NCI-H1436 (cell line): ENCODE measurements at places on chromosomes 4 and X.
A peak's percentile ranks its signal among the peaks of the same experiment; 100 is the strongest.

DNA sequence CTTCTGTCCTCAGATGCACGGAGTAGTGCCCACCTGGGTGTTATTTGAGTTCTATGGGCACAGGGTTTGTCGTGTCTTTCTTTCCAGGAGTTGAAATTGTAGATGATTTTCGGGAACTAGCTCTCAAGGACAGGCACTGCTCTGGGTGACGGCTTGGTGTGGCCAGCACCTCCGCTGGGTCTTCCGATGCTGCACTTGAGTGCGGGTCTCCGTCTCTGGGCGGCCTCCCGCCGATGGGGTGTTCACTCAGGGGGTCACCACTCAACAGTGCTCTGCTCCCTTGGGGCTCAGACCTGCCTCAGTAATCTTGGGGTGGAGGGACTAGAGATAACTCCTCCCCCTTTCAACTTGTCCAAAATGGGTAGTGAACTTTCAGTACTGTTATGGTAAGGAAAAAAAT lies 2.5 kb downstream of the ZFP92 start:
- no peak for DNase-seq

DNA sequence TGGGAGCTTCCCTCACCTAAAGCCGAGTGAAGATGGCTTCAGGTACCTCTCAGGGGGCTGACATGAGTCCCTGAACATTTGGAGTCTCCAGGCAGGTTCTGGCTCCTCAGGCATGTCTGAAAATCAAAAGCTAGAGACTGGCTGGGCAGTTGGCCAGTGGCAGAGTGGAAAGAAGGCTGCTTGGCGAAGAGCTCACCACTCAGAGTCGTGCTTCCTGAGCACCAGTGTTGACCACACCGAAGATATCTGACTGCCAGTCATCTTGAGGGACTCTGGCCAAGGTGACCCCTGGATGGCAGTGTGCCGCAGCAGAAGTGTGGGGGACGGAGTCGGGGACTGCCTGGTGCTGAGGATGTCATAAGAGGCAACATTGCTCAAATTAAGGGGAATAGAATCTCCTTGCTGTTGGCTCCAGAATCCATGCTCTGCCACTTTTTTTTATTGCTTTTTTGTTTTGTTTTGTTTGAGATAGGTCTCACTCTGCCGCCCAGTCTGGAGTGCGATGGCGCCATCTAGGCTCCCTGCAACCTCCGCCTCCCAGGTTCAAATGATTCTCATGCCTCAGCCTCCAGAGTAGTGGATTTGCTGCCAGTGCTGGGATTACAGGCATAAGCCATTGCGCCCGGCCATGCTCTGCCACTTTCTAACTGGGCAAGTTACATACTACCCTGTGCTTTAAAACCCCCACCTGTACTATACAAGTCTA lies 172.5 kb upstream of the GATB start:
- no peak for DNase-seq

DNA sequence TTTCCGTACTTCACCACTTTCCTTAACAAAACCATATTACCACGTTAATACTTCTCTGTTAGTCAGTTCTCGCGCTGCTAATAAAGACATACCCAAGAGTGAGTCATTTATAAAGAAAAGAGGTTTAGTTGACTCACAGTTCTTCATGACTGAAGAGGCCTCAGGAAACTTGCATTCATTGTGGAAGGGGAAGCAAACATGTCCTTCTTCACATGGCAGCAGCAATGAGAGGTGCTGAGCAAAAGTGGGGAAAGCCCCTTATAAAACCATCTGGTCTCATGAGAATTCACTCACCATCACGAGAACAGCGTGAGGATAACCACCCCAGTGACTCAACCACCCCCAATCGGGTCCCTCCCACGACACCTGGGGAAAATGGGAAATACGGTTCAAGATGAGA lies 289.8 kb upstream of the CLNK start:
- DNase-seq = no peak

- no peak for DNase-seq
Measured at GRCh38 chr4:2337896-2338295, 76.0 kb upstream of the MXD4 start.

DNA sequence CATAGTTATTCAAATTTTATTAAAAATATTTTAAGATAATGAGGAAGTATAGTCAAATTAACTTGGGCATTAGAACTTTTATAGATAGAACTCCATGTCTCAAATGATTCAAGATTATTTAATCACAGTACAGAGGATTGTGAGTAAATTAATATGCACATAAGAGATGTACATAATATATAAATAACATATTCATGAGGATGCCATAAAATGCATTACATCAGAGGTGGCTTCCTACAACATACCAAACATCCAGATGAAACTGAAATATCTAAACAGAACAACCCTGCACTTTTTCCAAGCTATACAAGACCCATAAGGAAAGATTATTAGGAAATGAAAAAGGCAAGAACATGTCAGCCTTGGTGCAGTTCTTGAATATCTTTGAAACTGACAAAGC lies 91.3 kb upstream of the NAP1L5 start:
- DNase-seq = no peak

DNA sequence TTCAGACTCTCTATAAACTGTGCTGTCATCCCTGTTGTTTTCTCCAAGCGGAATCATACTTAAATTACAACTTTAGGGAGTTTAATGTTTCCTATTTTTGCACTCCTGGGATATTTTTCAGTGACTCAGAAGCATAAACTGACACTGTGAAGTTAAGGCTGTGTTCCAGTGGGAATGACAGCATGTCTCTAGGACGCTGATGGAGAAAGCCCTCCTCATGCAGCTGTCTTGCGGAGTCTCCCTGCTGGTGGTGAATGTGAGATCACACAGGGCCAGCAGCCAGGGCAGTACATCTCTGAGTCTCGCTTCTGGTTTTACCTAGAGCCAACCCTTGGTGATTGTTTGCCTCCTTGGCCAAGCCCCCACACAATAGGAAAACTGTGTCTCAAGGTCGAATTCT lies 53.3 kb downstream of the NFKB1 start:
- DNase-seq = no peak

DNA sequence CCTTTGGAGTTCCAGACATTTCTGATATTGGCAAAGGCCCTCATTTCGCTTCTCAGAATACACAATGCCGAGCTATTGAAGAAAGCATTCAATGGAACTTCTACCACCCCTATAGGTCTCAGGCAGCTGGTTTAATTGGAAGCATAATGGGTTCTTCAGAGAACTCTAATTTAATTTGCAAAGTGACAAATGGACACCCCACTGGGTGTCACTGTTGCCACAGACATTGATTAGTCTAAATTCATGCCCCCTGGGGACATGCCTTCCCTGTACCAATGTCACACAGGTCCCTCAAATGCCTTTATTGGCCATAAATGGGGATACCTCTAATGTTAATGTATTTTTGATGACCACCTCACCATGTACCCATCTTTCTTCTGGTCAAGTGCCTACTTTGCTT lies 22.9 kb upstream of the TMEM255A start:
- peak; percentile 41 for DNase-seq

DNA sequence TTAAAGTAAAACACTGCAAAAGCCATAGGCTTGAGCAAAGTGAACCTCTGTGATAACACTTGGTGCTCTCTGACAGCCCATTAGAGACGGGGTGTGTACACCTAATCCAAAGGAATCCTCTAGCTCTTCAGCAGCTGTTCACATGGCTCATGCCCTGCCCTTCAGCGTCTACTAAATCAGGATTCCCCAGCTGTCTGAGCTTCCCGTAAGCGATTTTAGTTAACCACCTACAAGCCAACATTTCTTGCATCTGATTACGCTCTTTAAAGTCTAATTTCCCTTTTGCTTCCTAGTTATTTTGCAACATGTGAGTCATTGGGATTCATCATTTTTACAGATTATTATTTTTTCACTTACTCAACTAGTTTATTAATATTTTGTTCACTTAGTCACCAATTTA lies 6.5 kb downstream of the DMD start:
- no peak for DNase-seq

- DNase-seq = no peak
Measured at GRCh38 chr4:165779950-165780670, 92.9 kb upstream of the TLL1 start.

- DNase-seq = peak; percentile 91
Measured at GRCh38 chr4:104591510-104591911, 96.8 kb upstream of the CXXC4 start.

- peak; percentile 25 for DNase-seq
Measured at GRCh38 chrX:101287402-101287801, 3.7 kb downstream of the TAF7L start.

DNA sequence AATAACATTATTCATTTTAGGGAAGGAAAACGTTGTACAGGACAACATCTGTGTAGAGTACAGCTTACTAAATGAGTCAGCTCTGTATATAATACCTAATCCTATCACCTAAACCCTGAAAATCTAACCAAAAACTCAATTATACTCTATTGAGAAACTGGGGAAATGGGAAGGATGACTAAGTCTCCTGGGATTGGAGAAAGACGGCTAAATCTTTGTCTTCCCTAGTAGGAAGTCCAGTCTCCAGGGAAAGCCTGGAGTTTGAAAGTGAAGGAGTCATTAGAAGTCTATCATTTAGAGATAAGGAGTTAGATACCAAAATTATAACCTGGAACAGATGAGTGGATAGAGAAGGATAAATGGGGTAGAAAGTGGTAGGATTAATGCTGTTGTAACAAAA lies 286.5 kb downstream of the STK32B start:
- DNase-seq = no peak

- no peak for DNase-seq
Measured at GRCh38 chrX:150450519-150451177, 87.5 kb downstream of the MAMLD1 start.

DNA sequence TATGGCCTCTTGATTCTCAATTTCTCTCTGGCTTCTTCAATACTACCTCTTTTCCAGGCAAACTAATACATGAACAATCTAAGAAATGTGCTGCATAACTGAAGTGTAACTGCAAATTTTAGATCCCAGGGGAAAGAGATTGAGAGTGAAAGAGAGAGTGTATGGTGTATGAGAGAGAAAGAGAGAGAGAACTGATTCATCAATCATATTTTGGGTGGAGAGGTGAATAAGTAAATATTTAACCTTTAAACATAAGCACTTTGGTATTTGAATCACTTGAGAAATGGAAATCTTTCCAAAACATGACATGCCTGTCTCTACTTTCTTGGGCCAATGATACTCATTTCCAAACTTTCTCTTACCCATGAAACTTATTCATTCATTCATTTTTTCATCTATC lies 147.2 kb upstream of the DIPK2B start:
- no peak for DNase-seq

DNA sequence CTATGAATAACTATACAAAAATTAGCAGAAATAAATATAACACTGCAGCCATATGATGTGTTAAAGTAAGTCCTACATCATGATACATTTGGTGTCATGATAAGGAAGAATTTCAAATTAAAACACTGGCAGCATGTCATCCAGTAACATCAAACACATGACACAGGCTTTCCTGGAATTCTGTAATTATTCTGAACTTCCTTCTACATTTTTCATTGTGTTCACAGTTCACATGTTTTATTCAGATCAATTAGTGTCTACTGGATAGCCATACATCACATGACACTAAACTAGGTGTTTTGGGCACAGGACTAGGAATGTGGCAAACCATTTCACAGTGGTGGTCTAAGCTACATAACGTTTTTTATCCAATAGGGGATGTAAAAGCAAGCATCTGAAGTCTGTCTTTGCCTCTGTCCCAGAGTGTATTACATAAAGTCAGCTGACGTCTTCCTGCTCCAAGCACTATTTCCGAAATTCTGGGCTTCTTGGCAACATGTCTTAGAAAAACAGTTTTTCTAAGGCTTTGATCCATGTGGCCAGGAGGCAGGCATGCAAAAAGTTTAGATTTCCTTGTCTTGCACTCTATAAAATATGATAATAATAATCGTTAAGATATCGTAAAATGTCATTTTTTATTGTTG lies 707.9 kb downstream of the CENPC start:
- DNase-seq = no peak

DNA sequence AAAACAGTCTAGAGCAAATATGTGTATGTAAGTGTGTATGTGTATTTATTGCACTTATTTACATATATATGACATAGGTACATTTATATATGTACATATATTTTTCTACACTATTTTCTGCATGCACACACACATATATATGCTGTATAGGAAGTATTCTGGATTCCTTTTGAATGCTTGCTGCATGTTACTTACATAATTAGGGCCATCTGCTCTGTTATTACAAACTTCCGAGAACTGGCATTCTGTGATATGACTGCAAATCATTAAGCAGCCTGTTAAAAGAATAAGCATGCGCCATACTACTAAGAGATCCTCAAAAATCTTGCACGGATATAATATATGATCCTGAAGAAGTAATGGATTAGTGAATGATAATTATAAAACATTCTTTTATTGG lies 1157.6 kb upstream of the TENM3 start:
- no peak for DNase-seq

- DNase-seq = no peak
Measured at GRCh38 chr4:140621161-140621560, 52.4 kb upstream of the UCP1 start.

DNA sequence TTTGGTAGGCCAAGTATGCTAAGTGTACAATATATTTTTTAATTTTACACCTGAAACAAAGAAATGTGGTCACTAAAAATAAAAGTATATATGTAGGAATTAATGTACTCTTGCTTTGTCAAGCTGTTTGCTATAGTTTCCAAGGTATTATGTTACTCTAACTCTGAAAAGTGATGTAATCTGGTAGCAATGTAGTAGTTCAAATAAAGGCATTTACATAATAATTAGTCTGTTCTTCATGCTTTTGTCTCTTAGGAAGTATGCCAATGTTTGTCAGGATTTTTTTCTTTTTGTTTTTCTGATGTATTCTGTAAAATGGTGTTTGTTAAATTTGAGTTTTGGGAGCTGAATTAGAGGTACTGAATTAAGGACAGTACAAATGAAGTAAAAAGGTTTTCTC lies 89.5 kb downstream of the PLS3 start:
- no peak for DNase-seq

DNA sequence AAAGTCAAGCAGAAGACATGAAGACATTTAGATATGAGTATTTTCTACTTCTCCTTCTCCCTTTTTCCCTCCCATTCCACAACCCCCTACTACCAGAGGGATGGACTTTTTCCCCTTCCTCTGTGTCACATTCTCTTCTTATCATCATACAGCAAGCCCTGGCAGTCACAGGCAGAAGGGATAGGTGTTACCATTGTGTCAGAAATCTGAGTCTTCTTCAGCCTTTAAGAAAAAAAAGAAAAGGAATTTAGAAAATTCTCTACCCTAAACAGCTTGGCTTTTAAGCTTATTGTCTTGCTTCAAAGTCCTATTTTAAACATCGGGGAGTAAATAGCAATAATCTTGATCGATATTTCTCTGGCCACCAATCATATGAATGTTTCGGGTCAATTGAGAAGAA lies 30.9 kb upstream of the ADH1C start:
- no peak for DNase-seq

- no peak for DNase-seq
Measured at GRCh38 chr4:183553601-183554345, 48.9 kb downstream of the ING2 start.

DNA sequence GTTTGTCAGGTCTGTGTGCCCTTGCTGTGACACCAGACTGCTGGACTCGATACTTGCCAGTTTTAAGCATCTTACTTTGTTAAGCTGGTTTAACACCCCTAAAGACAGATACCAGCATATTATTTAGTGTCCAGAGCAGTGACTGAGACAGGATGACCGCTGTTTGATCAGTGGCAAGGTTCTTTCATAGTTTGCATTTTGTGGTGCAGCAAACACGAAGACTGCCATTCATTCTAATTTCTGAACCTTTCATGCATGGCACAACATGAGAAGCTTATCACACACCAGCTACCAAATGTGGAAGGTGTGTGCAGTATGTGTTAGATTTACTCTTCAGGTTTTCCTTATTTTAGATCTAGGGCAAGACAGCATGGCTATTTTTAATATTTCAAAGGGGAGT lies 28.2 kb downstream of the JADE1 start:
- no peak for DNase-seq
